GM04503 (cell line): ENCODE measurements at places on chromosomes 1 and 21.
A peak's percentile ranks its signal among the peaks of the same experiment; 100 is the strongest.

DNA sequence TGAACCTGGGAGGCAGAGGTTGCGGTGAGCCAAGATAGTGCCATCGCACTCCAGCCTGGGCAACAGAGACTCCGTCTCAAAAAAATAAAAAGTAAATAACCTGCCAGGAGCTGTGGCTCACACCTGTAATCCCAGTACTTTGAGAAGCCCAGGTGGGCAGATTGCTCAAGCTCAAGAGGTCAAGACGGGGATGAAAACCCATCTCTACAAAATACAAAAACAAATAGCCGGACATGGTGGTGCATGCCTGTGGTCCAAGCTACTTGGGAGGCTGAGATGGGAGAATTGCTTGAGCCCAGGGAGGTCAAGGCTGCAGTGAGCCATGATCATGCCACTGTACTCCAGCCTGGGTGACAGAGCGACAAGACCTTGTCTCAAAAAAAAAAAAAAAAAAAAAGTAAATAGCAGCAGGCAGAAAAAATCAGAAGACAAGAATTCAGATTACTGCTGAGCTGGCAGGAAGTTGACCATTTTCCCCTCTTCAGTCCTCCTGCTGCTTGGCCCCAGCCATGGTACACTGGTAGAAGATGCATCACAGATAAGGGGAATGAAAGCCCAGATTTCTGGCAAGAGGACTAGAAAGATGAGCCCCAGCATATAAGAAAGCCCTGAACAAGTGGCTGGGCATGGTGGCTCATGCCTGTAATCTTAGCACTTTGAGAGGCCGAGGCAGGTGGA, 97.6 kb downstream of the TOMM20 start:
- no peak for DNase-seq

- no peak for DNase-seq
Observed at GRCh38 chr1:169970114-169970513, 76.4 kb upstream of the SCYL3 start.

GRCh38 chr1:9633493-9633892, 18.0 kb upstream of the PIK3CD start:
- no peak for DNase-seq

- DNase-seq: no peak
Observed at GRCh38 chr1:167563579-167564246, 10.2 kb upstream of the CREG1 start.

DNA sequence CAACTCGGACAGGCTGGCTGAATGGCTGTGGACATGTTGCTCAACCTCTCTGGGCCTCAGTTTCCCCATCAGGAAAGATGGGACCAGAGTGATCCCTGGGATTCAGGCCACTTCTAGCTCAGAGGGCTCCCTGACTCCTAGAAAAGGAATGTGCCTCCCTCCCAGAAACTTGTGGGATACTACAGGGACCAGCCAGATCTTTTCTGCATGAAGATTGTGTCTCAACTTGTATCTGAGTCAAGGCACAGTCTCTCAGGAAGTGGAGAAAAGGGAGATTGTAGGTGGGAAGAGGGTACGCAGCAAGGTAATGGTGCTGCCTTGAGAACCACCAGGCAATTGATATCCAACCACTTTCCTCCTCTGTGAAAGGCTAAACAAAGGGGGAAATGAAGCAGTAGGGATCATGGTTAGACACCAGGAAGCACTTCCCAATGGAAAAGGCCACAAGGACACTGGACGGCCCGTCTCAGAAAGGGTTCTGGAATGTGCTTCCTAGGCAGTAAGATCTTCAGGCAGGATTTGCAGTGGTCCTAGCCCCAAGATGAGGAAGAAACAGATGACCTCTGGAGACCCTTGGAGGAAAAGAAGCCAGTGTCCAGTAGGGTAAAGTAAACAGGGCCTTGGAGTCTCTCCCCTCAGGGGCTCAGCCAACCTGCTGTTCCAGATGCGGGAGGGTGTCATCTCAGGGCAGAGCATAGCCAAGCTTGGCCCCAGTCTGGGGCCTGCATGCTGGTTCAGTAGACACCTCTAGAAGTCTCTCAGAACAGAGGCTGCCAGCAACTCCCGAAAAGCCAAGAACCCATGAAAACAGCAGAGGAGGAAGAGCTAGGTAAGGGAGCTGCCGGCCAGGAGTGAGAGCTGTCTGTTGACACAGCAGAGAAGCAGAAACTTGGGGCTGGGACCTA, 16.8 kb downstream of the IFFO2 start:
- no peak for DNase-seq

GRCh38 chr1:43296207-43296606, 4.6 kb upstream of the TIE1 start:
- DNase-seq: no peak

DNA sequence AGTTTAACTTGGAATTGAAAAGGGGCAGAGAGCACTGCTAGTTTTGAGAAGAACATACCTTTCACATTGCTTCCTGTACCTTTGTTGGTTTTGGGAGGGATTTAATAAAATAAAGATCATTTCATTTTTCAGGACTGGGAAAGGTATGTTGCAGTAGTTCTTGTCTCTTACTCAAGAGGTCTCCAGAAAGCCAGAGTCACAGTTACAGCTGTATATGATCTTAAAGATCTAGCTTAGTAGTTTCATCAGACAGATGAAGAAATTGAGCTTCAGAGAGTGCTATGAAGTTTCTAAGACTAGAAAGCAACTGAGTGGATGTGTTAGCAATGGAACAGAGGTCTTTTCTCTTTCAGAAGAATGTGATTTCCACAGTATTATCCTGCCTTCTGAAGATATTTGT, 1.0 kb downstream of the OR10K2 start:
- no peak for DNase-seq

GRCh38 chr1:201466492-201466891, 2.5 kb downstream of the PHLDA3 start:
- no peak for DNase-seq

- no peak for DNase-seq
Observed at GRCh38 chr1:10795276-10796021, 997 bp downstream of the CASZ1 start.

- DNase-seq: no peak
Observed at GRCh38 chr1:223628233-223629125, 37.0 kb downstream of the CAPN8 start.

DNA sequence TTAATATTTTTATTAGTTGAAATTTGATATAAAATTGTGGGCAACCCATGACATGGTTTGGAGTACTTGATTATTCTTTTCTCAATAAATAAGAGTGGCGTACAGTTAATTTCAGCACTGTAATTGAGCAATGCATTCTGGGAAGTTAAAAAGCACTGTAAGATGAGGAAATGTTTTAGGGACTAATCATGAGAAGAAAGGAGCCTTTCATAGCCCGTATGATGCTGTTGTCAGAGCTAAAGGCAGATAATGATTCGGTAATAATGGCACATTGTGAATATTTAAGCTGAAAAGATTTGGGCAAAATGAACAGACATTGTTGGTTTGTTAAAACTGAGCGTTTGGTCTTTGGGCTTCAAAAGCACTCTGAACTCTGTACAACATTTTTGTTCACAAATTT, 139.3 kb downstream of the NFIA start:
- DNase-seq: no peak

DNA sequence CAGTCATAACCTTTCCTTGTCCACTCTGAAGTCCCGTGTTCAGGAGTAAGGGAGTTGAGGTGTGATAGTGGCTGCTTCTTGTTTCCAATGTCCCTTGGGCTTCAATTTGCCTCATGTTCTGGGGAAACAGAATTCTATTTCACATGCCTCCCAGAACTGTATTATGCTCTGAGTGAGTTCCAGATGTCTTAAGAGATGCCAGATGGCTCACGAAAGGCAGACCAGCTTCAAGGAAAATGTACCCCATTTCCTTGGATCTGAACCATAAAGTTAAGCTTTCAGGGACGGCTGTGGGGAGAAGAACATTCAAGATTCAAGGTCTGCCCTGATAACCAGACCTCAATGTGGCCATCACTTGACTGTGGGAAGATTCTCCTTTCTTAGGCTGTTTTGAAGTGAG, 42.4 kb downstream of the C1orf87 start:
- DNase-seq: no peak

- no peak for DNase-seq
Observed at GRCh38 chr1:89305493-89305892, 32.8 kb upstream of the GBP5 start.

DNA sequence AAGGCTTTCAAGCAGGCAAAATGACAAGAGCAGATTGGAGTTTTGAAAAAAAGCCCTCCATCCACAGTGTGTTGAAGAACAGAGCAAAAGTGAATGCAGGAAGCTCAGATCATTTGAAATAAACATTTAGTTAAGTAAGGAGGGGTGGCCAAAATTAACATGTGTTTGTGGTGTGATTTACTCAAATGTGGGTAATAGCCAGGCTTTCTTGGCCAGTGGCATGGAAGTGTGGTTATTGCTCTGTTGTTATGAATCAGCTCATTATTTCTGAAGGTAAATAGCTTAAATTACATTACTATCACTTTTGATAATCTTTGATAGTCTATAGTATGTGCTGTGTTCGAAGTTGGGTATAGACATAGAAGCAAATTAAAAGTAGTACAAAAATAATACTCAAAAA, 485.9 kb downstream of the LMO4 start:
- DNase-seq: no peak

- DNase-seq: no peak
Observed at GRCh38 chr1:7420098-7420445, 351.0 kb upstream of the VAMP3 start.

GRCh38 chr21:39048064-39048463, 135.2 kb downstream of the PSMG1 start:
- DNase-seq: no peak

GRCh38 chr1:30656171-30656940, 67.0 kb downstream of the MATN1 start:
- DNase-seq: no peak

- no peak for DNase-seq
Observed at GRCh38 chr1:18419113-18419844, 61.5 kb upstream of the KLHDC7A start.

GRCh38 chr21:18245464-18245967, 883 bp downstream of the CHODL start:
- DNase-seq: no peak

- DNase-seq: no peak
Observed at GRCh38 chr1:84971957-84972356, 25.0 kb downstream of the MCOLN2 start.

DNA sequence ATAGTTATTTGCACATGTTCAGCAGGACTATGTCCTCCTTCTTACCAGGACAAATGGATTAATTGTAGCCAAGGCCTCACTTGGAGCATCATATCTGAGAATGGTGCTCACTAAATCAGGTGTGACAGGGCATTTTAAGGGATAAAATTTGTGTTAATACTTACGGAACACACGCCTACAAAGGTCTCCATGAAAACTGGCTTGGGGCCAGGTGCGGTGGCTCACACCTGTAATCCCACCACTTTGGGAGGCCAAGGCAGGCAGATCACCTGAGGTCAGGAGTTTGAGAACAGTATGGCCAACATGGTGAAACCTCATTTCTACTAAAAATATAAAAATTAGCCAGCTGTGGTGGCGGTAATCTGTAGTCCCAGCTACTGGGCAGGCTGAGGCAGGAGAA, 75.1 kb upstream of the CAPZB start:
- DNase-seq: no peak

- peak; percentile 23 for DNase-seq
Observed at GRCh38 chr21:28867401-28867800, 125.3 kb downstream of the LTN1 start.

- no peak for DNase-seq
Observed at GRCh38 chr1:204983881-204984280, 59.1 kb upstream of the CNTN2 start.

DNA sequence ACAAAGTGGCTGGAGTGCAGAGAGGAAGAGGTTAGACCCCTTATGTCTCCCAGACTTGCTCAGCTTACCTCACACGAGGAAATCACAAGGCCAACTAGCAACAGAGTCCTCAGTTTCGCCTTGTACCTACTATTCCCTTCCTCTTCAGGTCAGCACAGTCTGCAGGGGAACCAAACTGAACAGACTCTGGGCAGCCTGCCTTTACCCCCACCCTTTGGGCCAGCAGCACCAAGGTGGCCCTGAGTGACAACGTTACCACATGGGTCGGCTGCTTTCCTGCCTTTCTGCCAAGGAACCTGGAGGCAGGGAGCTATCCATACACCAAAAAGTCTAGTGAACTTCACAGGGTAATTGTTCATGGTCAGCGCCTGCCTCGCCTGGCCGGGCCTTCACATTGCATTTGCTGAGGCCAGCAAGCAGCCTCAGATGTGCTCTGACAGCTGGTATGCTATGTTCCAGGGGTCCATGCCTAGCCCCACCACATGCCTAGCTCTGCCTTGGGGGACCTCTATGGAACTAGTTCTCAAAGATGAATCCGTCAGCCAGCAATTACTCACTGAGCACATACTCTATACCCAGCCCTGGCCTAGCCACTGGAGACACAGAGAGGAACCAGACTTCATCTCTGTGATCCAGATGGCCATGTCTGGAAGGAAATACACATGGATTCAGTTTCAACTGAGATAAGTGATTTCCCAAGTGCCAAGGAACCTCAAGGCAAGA, 69.6 kb downstream of the DMAP1 start:
- DNase-seq: no peak

DNA sequence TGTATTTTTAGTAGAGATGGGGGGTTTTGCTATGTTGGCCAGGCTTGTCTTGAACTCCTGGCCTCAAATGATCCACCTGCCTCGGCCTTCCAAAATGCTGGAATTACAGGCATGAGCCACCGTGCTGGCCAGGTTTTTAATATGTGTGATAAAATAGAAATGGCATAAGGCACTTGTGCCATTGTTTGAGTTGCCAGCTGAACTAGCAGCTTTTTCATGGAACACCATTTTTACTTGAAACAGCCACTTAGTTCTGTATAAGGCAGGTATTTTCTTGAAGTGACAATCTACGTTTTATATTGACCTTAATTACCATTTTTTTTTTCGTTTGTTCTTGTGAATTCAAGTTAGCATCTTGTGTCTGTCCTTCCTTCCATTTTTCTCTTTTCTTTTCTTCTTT, 28.3 kb downstream of the MTF2 start:
- DNase-seq: no peak

- no peak for DNase-seq
Observed at GRCh38 chr1:42258218-42258617, 76.8 kb downstream of the FOXJ3 start.

- no peak for DNase-seq
Observed at GRCh38 chr1:161900160-161900559, 123.5 kb downstream of the OLFML2B start.
